B cell (primary cell): ENCODE measurements at places on chromosomes 12 and 14.

DNA sequence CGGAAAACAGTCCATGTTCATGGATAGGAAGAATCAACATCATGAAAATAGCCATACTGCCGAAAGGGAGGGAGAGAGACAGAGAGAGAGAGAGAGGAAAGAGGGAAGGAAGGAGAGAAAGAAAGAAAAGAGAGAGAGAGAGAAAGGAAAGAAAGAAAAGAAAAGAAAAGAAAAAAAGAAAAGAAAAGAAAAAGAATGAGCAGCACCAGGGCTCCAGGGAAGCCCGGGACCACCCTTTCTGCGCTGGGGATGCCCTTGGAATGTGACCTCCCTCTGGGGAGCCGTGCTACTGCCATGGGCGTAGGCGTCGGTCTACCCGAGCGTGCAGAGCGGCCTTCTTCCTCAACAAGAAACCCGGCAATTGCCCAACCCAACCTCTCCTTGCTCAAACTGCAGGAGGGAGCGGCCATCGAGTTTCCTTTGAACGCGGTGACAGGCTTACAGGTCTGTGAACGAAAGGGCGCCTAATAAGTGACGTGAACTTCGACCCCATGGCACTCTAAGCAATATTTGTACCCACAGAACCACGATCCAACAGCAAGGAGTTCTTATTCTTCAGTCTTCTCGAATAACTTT is 16.9 kb downstream of the OR6S1 start:
- peak; percentile 76 for DNase-seq

- no peak for DNase-seq
These were observed 90.3 kb upstream of the EGLN3 start for GRCh38 chr14:34041220-34041619.

GRCh38 chr12:53230108-53230845 is 1.7 kb downstream of the RARG start:
- DNase-seq: no peak

- no peak for DNase-seq
These were observed 149.2 kb downstream of the PTCSC3 start for GRCh38 chr14:36027354-36027753.

- DNase-seq: peak; percentile 58
These were observed 8.6 kb downstream of the WDR89 start for GRCh38 chr14:63632932-63633514.

DNA sequence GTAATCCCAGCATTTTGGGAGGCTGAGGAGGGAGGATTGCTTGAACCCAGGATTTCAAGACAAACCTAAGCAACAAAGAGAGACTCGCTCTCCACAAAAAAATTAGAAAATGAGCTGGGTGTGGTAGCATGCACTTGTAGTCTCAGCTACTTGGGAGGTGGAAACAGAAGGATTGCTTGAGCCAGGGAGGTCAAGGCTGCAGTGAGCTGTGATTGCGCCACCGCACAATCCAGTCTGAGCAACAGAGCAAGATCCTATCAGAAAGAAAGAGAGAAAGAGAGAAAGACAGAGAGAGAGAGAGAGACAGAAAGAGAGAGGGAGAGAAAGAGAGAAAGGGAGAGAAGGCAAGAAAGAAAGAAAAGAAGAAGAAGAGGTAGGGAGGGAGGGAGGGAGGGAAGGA is 37.0 kb downstream of the TDG start:
- no peak for DNase-seq

- DNase-seq: no peak
These were observed 102.6 kb upstream of the KRR1 start for GRCh38 chr12:75613981-75614380.

GRCh38 chr14:69036757-69037506 is 57.8 kb upstream of the ACTN1 start:
- DNase-seq: no peak

DNA sequence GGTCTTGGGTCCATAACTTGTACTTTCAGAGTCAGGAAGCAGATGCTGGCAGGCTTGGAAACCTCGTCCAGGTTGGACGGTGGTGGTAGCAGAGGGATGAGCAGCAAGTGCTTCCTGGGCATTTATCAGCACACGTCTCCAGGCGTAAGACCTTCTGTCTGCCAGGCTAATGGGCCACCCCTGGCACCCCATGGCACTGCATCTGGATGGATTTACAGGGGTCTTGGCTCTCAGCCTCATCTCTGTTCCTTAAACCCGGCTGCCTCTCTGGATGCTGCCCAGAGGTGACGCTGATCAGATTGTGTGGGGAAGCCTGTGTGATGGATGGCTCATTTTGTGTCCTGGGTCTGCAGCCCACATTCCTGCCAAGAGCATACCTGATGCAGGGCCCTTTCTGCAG is 145.1 kb downstream of the TSPAN9 start:
- DNase-seq: no peak

DNA sequence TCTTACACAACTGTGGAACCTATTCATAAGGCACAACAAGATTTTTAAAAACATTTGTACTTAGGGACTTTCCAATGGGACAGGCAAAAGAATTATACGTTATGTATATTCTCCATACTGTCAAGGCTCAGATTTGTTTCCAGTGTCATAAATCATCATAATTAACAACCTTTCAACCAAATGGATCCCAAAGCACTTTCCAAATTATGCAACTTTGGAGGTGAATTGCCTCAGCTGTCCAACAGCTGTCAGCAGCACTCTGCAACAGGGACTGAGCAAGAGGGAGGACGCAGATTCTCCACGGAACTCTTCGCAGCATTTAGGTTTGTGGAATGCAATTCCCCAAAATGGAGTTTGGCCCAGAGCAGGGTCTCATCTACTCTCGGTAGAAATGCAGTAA is 186.6 kb downstream of the PAX9 start:
- no peak for DNase-seq

- DNase-seq: peak; percentile 82
These were observed 9.8 kb downstream of the CPNE6 start for GRCh38 chr14:24080888-24081738.

- DNase-seq: no peak
These were observed 35.2 kb downstream of the ASCL1 start for GRCh38 chr12:102992720-102993119.

GRCh38 chr12:70823182-70823976 is 97.2 kb downstream of the PTPRR start:
- no peak for DNase-seq

- no peak for DNase-seq
These were observed 4.1 kb upstream of the KLRG1 start for GRCh38 chr12:8985213-8985754.

DNA sequence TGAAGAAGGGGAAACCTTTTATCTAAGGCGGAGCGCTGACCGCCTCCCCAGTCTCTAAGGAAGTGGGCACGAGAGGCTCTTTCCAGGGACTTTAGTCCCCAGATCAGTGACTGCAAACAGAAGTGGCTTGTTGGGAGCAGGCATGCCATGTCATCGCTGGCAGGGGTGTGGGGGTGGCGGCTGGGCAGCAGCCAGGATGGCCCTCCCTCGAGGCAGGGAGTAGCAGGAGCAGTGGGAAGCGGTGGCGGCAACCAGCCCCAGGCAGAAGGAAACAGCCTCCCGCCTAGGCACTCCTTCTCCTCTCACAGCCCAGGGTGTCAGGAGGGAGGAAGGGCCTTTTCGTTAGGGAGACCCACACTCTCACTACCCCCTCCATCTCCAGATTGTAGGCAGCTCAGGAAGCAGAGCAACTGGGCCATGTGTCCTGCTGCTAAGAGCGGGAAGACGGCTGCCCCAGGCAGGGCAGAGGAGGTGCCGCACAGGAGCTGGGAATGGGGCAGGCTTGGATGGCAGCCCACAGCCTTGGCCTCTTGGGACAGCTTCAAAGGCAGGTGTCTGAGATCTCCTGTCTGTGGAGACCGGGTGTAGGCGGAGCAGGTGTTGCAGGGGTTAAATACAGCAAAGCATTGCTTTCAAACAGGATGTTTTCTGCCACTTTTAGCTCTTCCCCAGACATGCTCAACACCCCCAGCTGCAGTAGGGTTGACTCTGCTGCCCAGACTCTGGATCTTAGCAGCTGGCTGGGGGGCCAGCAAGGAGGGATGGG is 21.8 kb downstream of the VDR start:
- peak; percentile 32 for DNase-seq

- no peak for DNase-seq
These were observed 83.4 kb downstream of the STXBP6 start for GRCh38 chr14:24966579-24966964.

DNA sequence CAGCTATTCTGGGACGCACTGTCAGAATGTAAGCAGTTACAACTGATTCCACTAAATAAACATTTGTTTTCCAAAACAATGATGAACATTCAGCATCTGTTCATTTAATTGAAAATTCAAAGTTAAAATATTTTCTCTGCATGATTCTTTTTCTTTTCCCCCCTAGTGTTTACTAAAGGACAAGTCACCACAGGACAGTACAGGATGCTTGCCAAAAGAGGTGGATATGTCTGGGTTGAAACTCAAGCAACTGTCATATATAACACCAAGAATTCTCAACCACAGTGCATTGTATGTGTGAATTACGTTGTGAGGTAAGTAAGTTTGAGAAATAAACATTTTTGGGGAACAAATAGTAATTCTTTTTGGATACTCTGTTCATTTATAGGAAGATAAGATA is 28.2 kb upstream of the SNAPC1 start:
- DNase-seq: no peak

DNA sequence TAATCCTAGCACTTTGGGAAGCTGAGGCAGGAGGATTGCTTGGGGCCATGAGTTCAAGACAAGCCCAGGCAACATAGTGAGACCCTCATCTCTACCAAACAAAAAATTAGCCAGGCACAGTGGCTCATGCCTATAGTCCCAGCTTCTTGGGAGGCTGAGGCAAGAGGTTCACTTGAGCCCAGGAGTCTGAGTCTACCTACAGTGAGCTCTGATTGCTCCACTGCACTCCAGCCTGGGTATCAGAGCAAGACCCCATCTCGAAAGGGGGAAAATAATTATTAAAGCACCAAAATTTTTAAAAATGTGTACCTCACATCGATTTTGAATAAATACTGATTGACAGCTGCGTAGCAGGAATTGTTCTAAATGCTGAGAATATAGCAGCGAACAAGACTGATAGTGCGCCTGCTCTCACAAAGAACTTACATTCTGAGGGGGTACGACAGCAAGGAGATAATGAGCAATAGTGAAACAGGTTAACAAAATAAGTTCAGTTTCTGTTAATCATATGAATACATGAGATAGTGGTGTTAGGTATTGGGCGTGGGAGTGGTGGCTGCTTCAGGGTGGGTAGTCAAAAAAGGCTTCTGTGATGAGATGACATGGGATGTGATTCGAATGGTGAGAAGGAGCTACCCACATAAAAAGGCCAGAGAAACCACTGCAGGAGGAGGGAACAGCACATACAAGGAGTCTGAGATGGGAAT is 19.6 kb downstream of the HCFC2 start:
- DNase-seq: no peak

GRCh38 chr12:55720894-55721444 is 776 bp downstream of the RDH5 start:
- DNase-seq: no peak

DNA sequence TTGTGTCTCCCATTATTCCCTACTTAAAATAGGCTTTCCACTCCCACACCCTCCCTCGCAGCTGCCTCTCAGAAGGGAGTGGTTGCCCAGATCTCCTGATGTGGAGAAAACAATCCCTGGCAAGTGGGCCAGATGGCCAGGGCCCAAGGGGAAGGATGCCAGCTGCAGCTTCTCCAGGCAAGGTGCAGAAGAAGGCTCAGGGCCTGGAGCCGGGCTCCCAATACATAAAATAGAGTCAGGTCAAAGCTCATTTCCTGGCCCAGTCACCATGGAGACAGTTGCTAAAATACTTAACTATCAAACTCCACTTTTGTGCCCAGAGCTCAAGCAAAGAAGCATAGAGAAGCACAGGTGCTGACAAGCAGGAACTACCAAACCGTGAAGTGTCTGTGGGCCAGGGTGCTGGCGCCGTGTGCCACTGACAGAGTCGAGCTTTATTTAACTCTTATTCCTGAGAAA is 45.7 kb upstream of the ITPR2 start:
- DNase-seq: peak; percentile 69

DNA sequence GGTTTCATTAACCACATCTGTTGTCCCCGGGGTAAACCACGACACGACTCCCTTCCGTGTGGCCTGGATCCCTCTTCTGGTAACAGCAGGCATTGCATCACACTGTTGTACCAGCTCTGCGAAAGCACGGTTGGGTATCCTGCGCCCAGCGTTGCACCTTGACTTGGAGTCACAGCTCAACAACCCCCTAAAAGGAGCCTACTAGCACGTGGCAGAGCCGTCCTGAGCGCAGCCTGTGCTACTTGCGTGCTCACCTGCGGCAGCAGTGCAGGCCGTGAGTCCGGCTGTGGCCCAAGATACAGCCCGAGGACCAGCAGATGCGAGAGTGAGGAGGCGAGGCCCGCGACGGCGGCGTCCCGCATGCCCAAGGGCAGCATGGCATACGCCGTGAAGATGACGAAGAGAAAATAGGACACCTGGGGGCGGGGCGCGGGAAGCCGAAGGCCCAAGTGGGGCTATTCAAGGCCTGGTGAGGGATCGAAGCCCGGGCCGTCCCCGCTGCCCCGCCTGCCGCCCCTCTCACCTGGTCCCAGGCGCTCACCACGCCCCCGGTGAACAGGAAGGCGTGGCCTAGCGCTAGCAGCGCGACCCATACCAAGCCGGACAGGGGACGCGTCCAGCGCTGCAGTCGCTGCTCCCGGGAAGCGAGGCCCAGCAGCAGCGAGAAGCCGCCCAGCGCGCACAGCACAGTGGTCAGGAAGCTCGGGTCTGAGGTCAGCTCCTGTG is 2.4 kb downstream of the ADCY4 start:
- DNase-seq: peak; percentile 91

- DNase-seq: no peak
These were observed 3.6 kb upstream of the KRT6A start for GRCh38 chr12:52496590-52497071.

DNA sequence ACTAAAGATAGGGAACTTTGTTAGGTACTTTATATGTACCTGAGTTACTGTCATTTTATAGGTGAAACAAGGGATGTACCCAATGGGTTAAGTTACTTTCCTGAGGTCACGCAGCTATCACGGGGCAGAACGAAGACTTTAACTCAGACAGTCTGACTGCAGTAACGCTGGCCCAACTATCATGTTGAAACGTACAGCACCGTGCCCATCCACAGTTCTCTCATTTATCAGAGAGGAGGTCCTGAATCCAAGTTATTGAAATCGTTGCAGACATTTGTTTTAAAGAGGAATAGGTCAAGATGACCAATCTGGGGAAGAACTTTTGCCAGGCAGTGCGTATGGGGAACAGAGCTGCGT is 587 bp upstream of the C12orf75 start:
- no peak for DNase-seq

DNA sequence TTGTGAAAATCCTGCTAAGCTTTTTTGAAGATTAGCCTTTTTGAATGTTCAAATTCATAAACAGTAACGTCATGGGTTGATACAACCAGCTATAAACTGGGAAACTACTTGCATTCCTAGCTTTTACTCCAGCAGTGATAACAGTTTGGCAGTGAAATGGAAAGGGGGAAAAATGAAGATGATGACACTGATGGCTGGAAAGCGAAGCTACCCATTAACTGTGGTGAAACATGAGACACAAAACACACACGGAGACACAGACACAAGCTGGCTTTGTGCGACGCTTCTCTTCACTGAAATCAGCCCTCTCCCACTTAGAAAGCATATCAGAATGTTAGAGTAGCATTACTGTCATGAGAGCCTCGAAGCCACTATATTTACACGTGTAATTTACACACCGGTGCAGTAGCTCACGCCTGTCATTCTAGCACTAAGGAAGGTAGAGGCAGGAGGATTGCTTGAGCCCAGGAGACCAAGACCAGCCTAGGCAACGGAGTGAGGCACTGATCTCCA is 15.7 kb downstream of the VPS37B start:
- no peak for DNase-seq
